ENCODE measurements at places on chromosomes 11 and 22. TPM values are rescaled to one million over a fixed set of nuclear protein-coding genes. Genes with fewer than 3 reads are reported as not detected.

Gene ANO3
- total RNA-seq = not detected

Gene LMO2
- not detected for total RNA-seq

Gene MIOX
- 0.44 TPM for total RNA-seq

Gene RANGAP1
- total RNA-seq = 157 TPM

Gene GRAP2
- 40.6 TPM for total RNA-seq
